ENCODE measurements at places on chromosomes 11 and 22.
A peak's percentile ranks its signal among the peaks of the same experiment; 100 is the strongest.

DNA sequence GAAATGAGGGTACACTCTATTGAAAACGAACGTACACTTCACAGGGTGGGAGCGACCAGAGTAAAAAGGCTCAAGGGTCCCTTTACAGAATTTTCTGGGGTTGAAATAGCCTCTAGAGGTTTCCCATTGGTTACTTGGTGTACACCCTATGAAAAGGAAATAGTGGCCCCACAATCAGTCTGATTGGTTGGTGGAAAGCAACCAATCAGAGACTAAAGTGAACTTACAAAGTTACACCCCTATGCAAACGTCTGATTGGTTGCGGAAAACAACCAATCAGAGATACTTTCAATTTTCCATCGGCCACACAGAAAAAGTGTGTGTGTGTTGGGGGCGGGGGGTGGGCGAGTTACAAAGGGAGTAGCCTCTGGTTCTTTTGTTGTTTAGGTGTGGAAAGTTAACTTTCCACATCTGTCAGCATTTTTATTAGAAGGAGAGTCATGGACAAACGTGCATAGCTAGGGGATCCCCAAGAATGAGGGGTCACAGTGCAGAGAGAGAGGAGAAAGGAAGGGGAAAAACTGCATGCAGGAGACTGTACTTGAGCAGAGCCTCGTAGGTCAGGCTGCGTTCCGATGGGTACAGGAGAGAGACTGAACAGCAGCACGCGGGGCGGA lies 1152.1 kb downstream of the TBC1D22A start:
- no peak for DNase-seq

DNA sequence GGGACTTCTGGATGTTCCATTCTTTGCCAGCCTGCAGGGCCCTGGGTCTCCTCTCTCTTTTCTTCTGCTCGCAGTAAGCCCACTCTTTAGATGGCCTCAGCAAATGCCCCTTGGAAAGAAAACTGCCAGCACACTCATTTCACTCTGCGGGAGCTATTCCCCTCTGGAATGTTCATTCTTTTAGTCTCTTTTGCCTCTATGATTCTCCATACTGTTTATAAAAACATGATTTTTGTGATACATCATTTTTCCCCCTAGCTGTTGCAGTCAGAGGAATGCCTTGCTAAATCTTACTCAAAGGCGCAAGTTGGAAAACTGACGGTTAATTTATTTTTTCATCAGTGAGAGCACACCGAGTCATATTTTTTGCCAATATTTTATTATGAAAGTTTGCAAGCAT lies 184.9 kb downstream of the SNX19 start:
- no peak for DNase-seq

DNA sequence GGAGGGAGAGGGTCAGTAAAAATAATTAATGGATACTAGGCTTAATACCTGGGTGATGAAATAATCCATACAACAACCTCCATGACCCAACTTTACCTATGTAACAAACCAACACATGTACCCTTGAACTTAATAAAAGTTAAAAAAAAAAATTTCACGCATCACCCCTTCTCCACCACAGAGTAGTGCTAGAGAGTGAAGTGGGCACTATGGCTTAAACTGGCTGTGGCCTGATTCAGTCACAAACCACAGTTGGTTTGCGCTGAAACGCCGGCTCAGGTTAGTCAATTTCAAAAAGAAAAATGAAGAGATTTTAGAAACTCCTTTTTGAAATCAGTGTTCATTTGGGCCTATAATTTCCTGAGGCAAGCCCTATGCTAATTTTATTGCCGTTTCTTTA lies 144.3 kb downstream of the TRPC6 start:
- DNase-seq: no peak

DNA sequence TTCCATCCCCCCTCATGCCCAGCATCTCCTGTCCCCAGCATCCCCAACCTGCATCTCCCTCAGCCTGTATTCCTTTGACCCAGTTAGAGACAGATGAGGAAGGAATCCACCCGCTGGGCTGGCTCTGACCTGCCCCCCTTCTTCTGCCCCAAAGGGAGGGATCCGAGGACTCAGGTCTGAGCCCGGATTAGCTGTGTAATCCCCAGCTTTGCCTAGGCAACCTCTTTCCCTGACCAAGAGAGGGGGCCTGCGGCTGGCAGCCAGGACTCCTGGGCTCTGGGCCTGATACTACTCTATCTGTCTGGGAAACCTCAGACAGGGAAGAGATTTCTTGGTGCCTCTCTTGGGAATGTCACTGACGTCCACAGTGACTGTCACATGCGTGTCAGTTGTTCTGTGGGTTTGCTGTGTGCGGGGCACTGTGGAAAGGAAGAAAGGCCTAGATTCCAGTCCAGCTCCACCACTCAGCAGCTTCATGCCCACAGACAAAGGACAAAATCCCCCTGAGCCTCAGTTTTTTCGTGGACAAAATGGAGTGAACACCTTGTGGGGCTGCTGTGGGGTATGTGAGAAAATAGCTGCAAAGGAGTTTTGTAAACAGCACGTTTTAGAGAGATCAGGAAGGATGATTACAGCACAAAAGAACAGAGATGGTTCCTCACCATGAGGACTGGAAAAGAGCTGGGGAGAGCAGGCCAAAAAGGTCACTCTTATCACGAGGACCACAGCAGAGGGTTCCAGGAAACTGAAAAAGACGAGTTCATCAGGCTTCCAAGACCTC lies 1.3 kb upstream of the NDUFV1 start:
- DNase-seq: no peak

DNA sequence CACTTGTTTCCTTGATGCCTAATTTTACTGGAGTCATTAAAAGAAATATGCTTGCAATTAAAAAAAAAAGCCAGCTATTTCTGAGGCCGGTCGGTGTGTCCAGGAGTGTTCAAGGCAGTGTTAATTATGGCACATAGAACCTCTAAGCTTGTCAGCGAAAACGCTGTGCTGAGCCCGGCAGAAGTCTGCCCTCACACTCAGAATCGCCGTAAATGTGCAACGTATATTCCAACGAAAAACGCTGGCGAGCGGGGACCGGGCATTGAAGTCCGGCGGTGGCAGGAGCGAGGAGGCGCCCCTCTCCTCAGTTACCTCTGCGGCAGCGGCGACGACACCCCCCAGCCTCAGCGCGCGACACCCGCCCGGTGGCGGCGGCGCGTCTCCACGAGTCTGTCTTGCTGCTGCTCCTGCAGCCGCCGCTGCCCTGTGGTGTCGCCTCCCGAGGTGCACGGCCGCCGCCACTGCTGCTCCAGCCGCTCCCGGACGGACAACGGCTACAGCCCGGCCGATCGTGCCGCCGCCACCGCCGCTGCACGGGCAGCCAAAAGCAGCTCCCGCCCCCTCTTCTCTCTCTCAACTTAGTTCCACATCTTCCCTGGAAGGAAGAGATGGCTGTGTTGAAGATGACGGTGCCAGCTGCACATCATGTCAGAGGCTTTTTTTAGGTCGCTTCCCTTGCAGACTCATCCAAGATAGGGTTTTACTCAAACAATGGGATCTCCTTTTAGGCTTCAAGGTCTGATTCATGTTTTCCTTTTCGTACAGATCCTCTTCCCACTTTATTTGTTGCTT lies 56.0 kb downstream of the JAM3 start:
- DNase-seq: no peak

DNA sequence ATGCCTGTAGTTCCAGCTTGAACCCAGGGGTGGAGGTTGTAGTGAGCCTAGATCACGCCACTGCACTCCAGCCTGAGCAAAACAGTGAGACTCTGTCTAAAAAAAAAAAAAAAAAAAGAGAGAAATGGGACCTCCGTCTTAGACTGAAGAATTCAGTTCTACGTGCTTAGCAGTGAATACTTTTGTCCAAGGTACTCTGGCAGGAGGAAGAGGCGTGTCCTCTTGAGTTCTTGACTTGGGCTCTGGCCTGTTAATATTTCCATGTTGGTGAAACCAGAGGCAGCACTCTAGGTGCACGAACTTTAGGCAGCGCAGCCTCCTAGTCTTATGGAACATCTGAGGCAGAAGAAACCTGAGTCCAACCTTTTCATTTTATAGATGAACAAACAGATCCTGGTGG lies 2.4 kb downstream of the HMBS start:
- no peak for DNase-seq

GRCh38 chr11:11605821-11606450 lies 15.9 kb downstream of the GALNT18 start:
- DNase-seq: no peak

- no peak for DNase-seq
These were observed 165.6 kb downstream of the SHANK2 start for GRCh38 chr11:71086687-71087258.

DNA sequence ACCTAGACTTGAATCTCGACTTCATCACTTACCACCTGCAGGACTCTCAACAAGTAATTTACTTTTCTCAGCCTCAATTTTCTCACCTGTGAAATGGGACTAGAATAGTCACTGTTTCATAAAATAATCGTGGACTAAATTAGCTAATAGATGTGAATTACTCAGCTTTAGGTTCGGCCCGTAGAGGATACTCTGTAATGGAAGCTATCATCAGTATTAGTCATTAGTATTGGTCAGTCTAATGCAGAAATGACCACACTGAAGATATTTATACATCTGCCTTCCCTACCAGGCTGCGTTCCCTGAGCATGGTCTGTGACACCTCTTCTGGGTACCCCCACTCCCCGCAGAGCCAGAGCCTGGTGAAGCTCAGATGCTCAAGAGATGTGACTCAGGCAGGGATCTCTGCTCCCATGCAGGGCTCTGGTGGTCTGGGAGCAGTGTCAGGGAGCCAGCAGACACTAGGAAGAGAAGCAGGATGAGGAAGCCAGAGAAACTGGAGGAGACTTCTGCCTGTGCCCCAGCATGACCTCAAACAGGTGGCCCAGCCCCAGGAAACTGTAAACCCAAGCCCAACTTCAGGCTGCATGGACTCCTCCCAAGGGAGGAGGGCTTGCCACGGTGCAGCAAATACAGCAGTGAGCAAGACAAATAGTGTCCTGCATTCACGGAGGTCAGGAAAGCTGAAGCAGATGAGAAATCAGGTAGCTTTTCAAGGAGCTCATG lies 88.0 kb upstream of the E2F8 start:
- no peak for DNase-seq

DNA sequence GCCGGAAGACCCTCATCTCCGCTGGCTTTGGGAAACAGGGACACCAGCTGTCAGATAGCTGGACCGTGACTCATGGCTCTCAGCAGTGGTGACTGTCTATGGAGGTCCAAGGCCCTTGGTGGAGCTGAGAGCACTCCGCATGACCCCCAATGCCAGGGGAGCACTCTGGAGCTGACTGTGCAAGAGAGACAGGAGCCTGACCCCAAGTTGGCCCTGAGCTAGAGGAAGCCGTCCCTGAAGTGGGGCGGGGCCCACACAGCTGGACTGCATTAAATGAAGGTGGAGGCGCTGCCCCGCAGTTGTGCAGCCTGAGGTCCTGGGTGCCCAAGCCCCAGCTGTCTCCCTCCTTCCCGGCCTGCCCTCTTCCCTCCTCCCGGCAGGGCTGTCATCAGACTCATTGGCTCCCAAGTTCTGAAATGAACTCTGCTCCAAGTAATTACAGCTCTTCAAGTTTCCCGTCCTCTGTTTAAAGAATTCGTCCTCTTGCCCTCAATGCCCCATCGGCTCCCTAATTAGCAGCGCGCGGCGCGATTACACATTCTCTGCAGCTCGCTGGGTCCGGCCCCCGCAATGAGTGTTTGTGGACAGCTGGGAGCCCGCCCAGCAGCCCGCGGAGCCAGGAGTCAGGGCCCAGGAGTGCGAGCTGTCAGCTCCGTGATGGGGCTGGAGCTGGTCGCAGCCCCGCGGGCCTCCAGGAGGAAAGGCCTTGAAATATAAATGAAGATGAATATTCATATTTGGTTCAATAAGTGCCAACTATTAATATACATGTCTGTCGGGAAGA lies 93.2 kb upstream of the LMO1 start:
- DNase-seq: no peak

DNA sequence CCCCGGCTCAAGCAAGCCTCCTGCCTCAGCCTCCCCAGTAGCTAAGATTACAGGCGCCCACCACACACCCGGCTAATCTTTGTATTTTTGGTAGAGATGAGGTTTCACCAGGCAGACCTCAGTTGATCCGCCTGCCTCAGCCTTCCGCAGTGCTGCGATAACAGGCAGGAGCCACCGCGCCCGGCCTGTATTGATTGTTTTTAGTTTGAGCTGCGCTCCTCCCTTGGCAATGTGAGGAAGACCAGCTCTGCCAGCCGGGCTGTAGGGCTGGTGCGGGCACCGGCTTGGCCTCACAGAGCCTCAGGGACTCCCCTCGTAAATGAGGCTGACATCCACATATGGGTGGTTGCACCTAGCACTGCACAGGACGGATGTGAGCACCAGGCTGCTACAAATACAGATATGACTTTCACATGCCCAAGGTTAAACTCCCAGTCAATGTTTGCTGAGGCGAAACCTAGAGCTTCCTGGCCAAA lies 7.5 kb upstream of the SLC2A11 start:
- no peak for DNase-seq

- DNase-seq: no peak
These were observed 59.3 kb downstream of the PDGFD start for GRCh38 chr11:104104664-104105063.

DNA sequence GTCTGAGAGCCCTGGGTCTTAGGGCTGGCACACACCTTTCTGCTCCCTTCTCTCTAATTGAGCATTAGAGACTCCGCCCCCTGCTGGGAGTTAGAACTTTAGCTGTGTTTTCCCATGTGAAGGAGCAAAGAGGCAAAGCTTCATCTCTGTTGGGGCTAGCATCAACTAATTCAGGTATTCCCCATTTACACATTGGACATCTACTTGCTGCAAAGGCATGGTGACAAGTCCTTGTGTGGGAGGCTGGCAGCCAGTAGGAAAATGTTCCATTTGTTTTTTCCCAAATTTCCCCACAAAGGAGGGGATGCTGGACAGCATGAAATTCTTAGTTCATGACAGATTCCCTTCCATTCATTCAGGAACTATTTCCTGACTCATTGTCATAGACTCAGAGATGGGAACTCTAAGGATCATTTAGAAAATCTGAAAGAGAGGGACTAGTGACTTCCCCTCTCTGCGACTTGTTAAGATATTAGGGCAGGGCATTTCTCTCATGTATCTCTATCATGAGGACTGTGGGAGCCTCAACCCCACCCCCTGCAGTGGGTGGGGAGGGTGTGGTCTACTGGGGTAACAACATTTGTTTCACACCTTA lies 3.6 kb downstream of the CD44 start:
- DNase-seq: peak; percentile 60

- no peak for DNase-seq
These were observed 2.0 kb upstream of the TIMP3 start for GRCh38 chr22:32799496-32799895.

DNA sequence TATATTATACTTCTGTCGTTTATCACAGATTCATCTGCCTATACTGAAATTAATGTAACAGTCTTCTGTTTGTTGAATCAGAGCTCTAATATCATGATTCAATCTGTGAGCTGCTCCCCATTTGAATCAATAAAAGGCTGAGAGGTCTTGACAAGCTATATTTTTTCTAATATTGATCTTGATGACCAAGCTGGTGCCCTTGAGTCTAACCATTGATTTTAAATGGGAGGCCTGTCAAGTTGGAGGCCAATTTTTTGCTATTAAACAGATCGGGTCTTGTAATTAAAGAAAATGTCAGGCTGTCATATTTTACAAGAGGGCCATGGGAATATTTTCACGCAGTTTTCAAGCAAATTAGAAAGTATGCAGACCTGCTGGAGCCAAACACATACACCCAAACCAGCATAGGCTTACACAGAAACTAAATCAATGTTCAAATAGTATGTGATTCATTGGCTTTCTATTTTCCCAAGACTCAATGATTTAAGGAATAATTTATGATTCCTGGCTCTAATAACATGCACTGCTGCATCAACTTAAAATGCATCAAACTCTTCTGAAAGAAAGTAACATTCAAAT lies 286.9 kb downstream of the CNTN5 start:
- DNase-seq: no peak

- DNase-seq: peak; percentile 23
These were observed 29.2 kb downstream of the SC5D start for GRCh38 chr11:121321614-121322243.

GRCh38 chr11:102516179-102516578 lies 14.4 kb downstream of the MMP7 start:
- DNase-seq: no peak

- DNase-seq: no peak
These were observed 152.9 kb downstream of the CACNA1I start for GRCh38 chr22:39723463-39723862.
